ENCODE measurements at places on chromosomes 4 and X.

- no peak for DNase-seq
Observed at GRCh38 chr4:182015014-182015413, 228.2 kb upstream of the TENM3 start.

DNA sequence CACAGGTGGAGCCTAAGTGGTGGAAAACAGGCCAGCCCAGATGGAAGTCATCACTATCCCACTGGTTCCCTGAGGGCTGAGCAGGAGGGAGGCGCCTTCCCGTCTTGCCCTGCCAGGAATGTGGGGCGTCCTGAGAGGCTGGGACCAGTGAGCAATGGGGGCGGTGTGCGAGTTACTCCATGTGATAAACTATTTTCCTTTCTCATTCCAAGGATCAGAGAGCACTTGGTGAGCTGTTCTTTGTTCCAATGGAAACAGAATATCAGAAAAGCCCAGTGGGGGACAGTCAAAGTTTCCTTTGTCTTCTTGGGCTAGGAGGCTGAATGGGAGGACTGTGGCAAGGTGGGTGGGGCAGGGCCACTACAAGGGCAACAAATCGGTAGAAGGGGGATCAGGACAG lies 86.2 kb downstream of the NHSL2 start:
- no peak for DNase-seq

- no peak for DNase-seq
Observed at GRCh38 chr4:38519666-38520065, 144.3 kb upstream of the KLF3 start.

DNA sequence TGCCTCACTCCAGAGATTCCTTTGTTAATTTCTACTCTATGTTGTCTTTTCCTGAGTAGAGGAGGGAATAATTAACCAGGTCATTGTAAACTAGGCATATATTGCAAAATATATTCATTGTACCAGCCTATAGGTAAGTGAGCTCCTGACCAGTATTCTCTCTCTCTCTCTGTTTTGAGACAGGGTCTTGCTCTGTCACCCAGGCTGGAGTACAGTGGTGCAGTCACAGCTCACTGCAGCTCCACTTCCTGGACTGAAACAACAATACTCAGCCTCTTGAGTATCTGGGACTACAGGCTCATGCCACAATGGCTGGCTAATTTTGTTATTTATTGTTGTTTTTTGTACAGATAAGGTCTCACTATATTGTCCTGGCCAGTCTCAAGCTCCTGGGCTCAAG lies 198.3 kb downstream of the ARAP2 start:
- DNase-seq: no peak

DNA sequence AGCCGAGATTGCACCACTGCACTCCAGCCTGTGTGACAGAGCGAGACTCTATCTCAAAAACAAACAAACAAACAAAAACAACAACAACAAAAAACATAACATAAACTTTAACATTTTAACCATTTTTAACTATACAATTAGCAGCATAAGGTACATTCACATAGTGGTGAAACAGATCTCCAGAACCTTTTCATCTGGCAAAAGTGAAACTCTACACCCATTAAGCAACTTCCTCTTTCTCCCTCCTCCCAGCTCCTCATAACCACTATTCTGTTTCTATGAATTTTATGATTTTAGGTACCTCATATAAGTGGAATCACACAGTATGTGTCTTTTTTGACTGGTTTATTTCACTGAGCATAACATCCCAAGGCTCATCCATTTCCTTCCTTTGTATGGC lies 103.6 kb downstream of the FAM13A start:
- DNase-seq: no peak

DNA sequence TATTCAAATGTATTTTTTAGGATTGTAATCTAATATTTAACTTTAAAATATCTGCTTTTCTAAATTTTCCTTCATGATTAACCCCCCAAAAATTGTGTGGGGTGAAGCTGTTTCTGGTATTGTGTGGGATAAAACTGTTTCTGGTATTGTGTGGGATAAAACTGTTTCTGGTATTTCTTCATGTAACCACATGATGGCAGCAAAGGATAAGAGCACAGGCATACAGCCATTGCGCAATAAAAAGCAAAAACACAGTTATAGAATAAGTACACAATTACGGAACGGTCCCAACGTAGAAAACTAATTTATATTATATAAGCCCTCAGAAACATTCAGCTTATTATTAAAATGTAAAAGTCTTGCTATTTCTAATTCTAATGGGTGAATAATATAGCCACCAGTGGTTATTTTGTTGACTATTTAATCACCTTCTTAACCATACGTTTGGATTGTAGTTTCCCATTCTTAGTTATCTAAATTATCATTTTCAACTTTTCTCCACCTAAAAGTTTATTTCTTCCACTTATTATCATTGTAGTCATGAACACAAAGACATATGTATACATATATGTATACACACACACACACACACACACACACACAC lies 333.9 kb upstream of the FSTL5 start:
- DNase-seq: no peak

DNA sequence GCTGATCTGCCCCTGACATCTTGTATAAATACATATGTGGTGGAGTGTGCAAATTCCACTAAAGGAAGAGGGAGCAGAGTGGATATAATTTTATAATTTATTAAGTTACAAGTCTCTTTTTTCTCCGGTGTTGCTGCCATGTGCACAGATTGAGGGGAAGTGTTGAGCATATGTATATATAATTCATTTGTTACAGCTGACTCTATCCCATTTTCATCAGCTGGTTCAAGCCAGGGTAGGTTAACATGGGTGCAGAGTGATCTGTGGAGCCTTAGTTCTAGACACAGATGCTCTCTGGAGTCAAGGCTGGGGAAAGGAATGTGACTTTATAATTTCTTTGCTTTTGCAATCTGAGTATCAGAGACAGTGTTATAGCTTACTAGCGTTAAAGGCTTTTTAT lies 103.5 kb downstream of the WWC2 start:
- DNase-seq: no peak
